ENCODE measurements at places on chromosomes 11 and 22. TPM values are rescaled to one million over a fixed set of nuclear protein-coding genes. Genes with fewer than 3 reads are reported as not detected.

ANO1 gene
- 12.5 TPM for polyA plus RNA-seq

GRCh38 chr11:44228379-44228778 lies 81.6 kb downstream of the ALX4 start:
- DNase-seq = no peak

GRCh38 chr11:66883016-66883965 lies 26.4 kb downstream of the LRFN4 start:
- DNase-seq = no peak

DNA sequence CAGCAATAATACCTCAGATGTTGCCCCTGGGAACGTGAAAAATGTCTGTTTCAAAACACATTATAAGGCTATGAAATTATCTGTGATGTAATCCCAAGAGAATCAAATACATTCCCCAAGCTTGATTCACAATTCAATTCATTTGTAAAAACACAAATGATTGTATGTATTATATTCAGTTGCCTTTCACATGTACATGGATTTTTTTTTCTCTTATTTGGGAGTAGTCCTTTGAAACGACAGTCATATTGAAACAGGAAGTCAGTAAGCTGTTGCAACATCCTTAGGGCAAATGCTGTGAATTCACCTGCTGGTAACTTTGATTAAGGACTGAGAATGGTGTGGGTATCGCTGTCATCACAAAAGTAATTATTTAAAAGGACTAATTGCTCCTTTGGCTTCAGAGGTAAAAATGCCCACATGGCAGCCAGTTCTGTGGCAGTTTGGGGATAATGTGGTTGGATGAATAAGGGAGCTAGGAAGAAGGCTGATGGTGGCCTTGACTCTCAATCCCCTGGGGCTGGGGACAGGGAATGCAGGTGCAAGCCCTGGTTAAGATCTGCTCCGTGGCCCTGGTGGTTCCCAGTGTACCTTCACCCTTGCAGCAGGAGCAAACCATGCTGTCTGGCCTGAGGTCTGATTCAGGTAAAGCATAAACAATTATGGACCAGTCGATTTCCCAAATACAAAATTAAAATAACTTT lies 13.2 kb downstream of the EHF start:
- no peak for DNase-seq

OR5A2 gene
- polyA plus RNA-seq = not detected

- DNase-seq = no peak
Measured at GRCh38 chr11:66237867-66238266, 30.6 kb upstream of the RAB1B start.

- DNase-seq = no peak
Measured at GRCh38 chr11:72751116-72752087, 806 bp downstream of the ARAP1 start.

GRCh38 chr22:35306350-35306967 lies 6.8 kb downstream of the TOM1 start:
- DNase-seq = no peak

GRCh38 chr22:47781427-47782111 lies 1019.1 kb downstream of the TBC1D22A start:
- no peak for DNase-seq

- no peak for DNase-seq
Measured at GRCh38 chr11:33376331-33377310, 119.4 kb downstream of the HIPK3 start.

GRCh38 chr11:33258631-33259205 lies 1.5 kb downstream of the HIPK3 start:
- peak; percentile 58 for DNase-seq

MMP11 gene
- 14.2 TPM for polyA plus RNA-seq

SERHL2 gene
- polyA plus RNA-seq = 7.8 TPM

DNA sequence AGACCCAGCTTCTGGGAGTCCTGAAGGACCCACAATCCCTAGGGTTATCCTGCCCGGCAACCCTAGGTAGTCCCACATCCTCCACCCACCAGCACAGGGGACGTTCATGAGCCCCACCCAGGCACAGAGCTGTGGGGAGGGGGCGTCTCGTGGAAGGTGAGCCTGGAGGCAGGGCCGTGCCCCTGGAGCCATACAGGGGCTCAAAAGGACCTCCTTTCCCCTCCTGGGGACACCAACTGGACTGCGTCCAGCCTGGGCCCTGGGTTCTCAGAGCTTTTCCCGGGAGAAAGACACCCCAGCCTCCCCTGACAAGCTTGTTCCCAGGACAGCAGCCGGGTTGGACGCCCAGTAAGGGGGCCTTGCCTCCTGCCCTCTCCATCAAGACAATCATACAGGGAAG lies 78.4 kb downstream of the BRD1 start:
- DNase-seq = no peak

DNA sequence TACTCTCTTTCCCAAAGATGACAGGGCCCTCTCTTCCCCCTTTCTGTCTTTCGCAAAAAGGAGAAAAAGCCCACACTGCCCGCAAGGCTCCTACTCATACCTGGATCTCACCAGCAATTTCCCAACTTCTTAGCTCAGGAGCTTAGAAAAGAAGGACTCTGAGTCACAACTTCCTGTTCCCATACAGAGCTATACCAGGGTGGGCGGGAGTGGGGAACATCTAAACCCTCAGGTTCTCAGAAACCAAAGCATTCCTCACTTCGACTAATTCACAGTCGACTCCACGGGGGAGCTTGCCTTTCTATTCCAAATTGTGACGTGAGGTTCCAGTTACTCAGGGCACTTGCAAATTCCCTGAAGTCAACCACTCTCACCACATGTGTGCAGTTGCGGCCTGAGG lies 61.9 kb downstream of the MTNR1B start:
- no peak for DNase-seq

FAT3 gene
- 9.9 TPM for polyA plus RNA-seq

DNA sequence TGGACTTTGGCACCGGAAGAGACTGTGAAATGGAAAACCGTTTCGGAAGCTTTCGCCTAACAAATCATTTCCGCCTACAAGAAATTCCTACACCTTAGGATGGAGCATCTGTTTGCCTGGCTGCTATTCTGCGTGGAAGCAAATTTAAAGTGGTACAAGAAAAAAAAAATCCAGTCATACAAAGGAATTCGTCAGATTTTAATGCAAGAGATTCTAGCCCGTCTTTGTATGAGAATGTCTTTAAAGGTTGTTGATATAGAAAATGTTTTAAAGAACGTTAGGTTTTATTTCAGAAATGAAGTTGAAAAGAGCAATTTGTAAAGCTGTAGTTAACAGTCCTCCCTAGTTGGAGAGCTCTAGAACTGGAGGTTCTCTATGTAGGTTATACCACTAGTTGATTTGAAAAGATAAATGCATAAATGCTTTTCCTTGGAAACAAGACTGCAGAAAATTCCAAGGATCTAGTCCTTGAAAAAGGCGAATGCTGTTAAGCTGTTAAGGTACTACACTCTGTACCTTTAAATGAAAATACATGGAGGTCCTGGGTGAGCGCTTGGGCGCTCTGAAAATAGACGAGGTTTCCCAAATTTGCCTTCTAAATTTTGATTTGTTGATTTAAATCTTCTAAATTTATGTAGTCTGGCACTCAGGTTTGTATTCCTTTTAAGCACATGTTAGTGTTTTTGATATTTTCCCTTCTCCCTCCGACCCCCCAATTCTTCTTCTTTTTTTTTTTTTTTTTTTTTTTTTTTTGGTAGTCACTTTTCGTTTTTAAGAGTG lies 2.4 kb downstream of the NCR3LG1 start:
- no peak for DNase-seq

GRCh38 chr11:28090052-28090749 lies 17.8 kb downstream of the KIF18A start:
- no peak for DNase-seq

C22orf31 gene
- polyA plus RNA-seq = 1.6 TPM

DNA sequence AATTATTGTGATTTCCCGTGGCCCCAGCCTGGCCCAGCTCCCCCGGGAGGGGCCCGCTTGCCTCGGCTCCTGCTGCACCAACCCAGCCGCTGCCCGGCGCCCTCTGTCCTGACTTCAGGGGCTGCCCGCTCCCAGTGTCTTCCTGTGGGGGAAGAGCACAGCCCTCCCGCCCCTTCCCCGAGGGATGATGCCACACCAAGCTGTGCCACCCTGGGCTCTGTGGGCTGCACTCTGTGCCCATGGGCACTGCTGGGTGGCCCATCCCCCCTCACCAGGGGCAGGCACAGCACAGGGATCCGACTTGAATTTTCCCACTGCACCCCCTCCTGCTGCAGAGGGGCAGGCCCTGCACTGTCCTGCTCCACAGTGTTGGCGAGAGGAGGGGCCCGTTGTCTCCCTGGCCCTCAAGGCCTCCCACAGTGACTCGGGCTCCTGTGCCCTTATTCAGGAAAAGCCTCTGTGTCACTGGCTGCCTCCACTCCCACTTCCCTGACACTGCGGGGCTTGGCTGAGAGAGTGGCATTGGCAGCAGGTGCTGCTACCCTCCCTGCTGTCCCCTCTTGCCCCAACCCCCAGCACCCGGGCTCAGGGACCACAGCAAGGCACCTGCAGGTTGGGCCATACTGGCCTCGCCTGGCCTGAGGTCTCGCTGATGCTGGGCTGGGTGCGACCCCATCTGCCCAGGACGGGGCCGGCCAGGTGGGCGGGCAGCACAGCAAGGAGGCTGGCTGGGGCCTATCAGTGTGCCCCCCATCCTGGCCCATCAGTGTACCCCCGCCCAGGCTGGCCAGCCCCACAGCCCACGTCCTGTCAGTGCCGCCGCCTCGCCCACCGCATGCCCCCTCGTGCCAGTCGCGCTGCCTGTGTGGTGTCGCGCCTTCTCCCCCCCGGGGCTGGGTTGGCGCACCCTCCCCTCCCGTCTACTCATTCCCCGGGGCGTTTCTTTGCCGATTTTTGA lies 3.3 kb upstream of the ANKRD13D start:
- DNase-seq = no peak

GRCh38 chr11:75907906-75908527 lies 93.0 kb downstream of the UVRAG start:
- DNase-seq = no peak

- DNase-seq = no peak
Measured at GRCh38 chr11:108241330-108242037, 18.6 kb downstream of the ATM start.

- DNase-seq = no peak
Measured at GRCh38 chr11:19938169-19938856, 222.0 kb downstream of the DBX1 start.

GRCh38 chr22:45190202-45190872 lies 26.6 kb downstream of the NUP50 start:
- DNase-seq = no peak

GRCh38 chr11:12827929-12828812 lies 153.9 kb downstream of the TEAD1 start:
- DNase-seq = peak; percentile 72

DRD2 gene
- 0.48 TPM for polyA plus RNA-seq

RCOR2 gene
- 10.4 TPM for polyA plus RNA-seq
